ENCODE measurements at places on chromosomes 2 and 18. TPM values are rescaled to one million over a fixed set of nuclear protein-coding genes. Genes with fewer than 3 reads are reported as not detected.

NAT8 gene
- total RNA-seq, result not detected

MPPE1 gene
- total RNA-seq, result 14.8 TPM

TMEM198 gene
- not detected for total RNA-seq

CFC1 gene
- total RNA-seq, result not detected

CFAP210 gene
- not detected for total RNA-seq

AMER3 gene
- not detected for total RNA-seq

MYO5B gene
- 0.14 TPM for total RNA-seq

STAT4 gene
- total RNA-seq, result 0.13 TPM

TOGARAM2 gene
- total RNA-seq, result not detected

MCFD2 gene
- 228 TPM for total RNA-seq

LIMS2 gene
- total RNA-seq, result 12.4 TPM

SPATA3 gene
- not detected for total RNA-seq

LOXL3 gene
- 1.8 TPM for total RNA-seq

RMC1 gene
- total RNA-seq, result 30.1 TPM

DNA sequence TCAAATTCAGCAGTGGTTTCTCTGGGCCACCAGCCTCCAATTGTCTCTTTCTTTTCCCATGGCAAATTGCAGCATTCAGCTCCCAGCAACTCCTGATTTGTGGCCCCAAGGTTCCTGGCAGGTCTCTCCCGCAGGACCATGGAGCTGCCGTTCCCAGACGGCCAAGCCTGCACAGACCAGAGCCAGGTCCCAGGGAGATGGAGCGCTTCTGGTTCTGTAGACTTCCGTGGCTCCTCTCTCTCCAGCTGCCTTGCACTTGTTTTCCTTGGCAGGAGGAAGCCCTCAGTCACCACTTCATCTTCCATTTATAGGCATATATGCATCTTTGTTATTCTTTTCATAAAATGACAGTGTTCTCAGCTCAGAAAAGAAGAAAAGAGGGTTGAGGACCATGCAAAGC, 21.7 kb downstream of the TNP1 start:
- DNase-seq, result no peak

DNA sequence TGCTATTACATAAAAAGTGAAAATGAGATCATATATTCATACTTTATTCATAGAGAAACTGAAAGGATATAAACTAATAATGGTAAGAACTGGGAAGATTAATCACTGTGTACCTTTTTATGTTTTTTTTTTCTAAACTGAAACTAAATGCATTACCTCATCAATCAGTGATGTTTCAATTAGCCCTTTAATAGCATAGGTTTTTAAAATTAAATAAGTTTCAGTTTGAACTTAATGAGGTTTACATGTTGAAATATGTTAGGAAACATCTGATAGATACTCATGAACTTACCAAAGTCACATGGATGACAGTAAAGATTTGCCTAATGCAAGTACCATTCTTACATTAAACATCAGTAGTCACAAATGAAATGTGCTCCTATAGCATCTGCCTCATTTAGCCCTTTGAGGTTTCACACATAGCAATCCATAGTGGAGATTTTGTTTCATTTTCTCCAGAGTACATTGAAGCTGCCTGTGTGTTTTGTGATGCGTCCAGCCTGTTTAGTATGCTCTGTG, 8.9 kb downstream of the MAPRE2 start:
- no peak for DNase-seq

- DNase-seq, result no peak
Measured at GRCh38 chr18:427005-427404, 73.5 kb downstream of the COLEC12 start.

GRCh38 chr2:195296490-195296889, 360.5 kb upstream of the SLC39A10 start:
- no peak for DNase-seq

- DNase-seq, result no peak
Measured at GRCh38 chr2:31812051-31812798, 198.6 kb downstream of the MEMO1 start.

DNA sequence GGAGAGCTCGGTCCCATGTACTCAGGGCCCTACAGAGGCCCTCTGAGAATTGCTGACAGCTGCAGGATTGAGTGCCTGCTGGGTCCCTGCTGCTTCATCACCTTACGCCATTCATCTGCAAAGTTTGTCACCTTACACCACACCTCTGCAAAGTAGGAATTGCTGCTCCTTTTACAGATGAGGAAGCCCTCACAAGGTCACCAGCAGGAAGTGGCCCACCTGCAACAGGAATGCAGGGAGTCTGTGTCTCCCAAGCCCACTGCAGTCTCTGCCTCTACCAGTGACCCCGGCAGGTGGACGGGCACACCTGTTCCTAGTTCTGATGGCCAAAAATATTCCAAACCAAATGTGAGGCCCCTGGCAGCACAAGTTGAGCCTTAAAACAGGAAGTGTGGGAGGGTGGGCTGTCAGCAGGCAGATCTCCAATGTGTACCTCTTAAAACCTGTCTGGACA, 441.4 kb downstream of the NBAS start:
- DNase-seq, result no peak

DNA sequence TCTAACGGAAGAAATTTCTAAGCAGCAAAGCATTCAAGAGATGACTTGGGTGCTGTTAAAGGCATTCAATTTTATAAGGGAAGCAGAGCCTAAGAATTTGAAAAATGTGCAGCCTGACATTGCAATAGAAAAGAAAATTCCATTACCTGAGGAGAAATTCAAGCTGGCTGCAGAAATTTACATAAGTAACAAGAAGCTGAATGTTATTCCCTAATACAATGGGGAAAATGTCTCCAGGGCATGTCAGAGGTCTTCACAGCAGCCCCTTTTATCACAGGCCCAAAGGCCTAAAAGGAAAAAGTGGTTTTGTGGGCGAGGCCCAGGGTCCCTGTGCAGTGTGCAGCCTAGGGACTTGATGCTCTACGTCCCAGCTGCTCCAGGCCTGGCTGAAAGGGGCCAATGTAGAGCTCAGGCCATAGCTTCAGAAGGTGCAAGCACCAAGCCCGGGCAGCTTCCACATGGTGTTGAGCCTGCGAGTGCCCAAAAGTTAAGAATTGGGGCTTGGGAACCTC, 306.7 kb downstream of the RDH14 start:
- no peak for DNase-seq

DNA sequence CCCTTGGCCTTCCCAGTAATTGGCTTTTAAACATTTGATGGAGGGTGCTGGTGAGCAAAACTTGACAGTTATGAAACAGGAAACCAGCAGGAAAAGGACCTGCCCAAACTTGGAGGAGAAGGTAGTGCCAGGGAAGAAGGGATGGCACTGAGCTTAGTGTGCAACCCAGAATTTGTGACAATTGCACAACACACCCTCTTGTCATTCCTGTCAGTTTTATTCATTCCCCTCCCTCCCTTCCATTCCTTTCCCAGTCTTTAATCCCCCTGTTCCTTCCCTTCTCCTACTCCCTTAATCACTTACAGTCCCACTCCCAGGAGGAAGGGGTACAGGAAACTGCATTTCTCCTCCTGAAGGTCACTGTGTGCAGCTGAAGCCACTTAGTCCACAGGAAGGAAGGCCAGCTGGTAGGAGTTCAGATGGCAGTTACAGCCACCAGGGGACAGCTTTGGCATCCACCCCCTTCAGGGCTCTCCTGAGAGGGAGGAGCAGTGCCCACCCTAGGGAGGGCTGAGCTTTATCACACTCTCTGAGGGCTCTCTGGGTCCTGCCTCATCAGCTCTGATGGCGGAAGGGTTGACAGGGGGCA, 24.0 kb upstream of the SIGLEC15 start:
- no peak for DNase-seq

- no peak for DNase-seq
Measured at GRCh38 chr2:89848763-89849368, 1157.4 kb downstream of the RPIA start.

- no peak for DNase-seq
Measured at GRCh38 chr2:188291617-188292347, at the start of gene GULP1. TSS of gene GULP1 (plus strand) at chr2:188291874. CDS start at chr2:188477703, 185,829 bp downstream.

GRCh38 chr2:112255875-112256274, 1.0 kb upstream of the ZC3H8 start:
- DNase-seq, result no peak

DNA sequence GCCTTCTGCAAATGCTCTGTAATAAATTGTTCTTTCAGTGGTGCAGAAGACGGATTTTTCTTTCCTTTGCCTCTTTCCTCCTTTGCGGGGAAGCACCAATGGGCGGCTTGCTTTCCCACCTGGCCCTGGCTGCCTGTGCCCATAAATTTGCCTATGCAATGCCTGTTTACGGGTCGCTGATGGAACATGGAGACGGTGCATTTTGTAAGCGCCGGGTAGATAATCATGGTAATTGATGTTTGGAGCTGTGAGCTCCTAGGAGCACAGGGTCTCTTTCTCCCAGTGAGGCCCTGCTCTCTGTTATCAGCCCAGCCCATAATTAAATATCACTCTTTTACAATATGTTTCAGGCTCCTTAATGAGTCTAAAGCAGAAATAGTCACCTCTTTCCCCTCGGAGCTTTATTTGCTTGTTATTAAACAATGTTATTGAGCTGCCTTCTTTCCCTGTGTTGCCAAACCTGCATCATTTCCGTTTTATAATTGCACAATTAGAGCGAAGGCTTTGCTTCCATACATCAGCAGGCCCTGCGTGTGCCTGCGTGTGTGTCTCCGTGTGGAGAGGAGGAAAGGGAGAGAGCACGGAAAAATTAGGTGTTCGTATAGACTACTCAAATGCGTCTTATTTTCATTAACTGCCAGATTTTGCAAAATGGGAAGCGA, 437.4 kb upstream of the POU3F3 start:
- DNase-seq, result no peak

GRCh38 chr18:5515011-5515784, 28.6 kb downstream of the EPB41L3 start:
- no peak for DNase-seq

GRCh38 chr2:176130147-176130956, 847 bp downstream of the HOXD8 start:
- no peak for DNase-seq

- no peak for DNase-seq
Measured at GRCh38 chr2:151975460-151976414, 123.1 kb downstream of the CACNB4 start.

- DNase-seq, result no peak
Measured at GRCh38 chr18:46155641-46156051, 51.5 kb downstream of the HAUS1 start.

DNA sequence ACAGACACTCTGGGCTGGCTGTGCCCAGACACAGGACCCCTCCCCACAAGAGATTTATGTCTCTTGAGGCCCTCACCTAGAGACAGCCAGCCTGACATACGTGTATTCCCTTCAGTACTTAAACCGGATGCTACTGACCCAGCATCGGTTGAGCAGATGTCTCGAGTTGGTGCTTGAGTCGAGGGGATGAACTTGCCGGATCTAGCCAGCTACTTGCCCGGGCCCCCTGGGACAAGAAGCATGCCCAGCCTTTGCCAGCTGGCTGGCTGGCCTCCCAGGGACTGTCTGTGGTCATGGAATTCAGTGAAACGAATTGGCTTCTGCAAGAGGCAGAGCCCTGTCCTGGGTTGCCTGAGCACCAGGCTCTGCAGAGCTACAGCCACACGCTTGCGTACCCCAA, 36.0 kb downstream of the DNMT3A start:
- DNase-seq, result no peak

GRCh38 chr2:162000431-162000830, 73.6 kb downstream of the DPP4 start:
- no peak for DNase-seq
